ENCODE measurements at places on chromosomes 16 and 17.
A peak's percentile ranks its signal among the peaks of the same experiment; 100 is the strongest.

DNA sequence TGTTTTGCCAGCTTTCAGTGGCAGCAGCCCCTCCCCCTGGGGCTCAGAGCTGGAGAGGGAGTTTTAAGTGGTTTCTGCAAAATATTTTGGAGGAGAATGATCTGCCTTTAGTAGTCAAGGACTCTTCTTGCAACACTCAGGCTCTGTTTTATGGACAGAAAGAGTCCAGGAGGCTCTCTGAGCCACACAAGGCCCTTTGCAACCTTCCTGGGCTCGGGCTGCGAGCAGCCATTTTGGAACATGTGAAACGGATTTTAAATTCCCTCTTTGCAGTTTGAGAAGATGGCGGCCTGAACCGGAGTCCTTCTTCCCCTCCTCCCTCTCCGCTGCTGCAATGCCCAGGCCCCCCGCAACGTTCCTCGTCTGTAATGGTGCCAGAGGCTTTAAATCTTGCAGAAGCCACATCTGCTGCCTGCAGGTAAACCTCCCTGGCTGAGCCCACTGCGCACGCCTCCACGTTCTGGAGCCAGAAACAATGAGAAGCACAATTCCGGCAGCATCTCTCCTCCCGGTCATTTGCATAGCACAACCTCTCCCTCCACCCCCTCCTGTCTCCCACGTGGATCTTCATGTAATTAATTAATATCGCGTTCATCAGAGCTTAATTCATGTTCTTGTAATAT is 386.1 kb downstream of the SEC14L1 start:
- peak; percentile 22 for DNase-seq

GRCh38 chr17:8910969-8911604 is 43.6 kb upstream of the PIK3R6 start:
- DNase-seq, result no peak

GRCh38 chr16:50395763-50396710 is 27.2 kb upstream of the BRD7 start:
- no peak for DNase-seq

- no peak for DNase-seq
Observed at GRCh38 chr16:75044800-75045361, 46.1 kb downstream of the ZNRF1 start.

- DNase-seq, result no peak
Observed at GRCh38 chr17:57004944-57005579, 27.1 kb downstream of the SCPEP1 start.

GRCh38 chr17:73342541-73343167 is 30.9 kb upstream of the CDC42EP4 start:
- no peak for DNase-seq

All from NCI-H2227 treated with DMSO at 0.1 percent for 48 hours (cell line).